ENCODE measurements at places on chromosomes 13 and 19.

- no peak for DNase-seq
Measured at GRCh38 chr13:98297745-98298144, 120.7 kb upstream of the RNF113B start.

GRCh38 chr13:97493456-97493855 lies 59.5 kb downstream of the RAP2A start:
- no peak for DNase-seq

DNA sequence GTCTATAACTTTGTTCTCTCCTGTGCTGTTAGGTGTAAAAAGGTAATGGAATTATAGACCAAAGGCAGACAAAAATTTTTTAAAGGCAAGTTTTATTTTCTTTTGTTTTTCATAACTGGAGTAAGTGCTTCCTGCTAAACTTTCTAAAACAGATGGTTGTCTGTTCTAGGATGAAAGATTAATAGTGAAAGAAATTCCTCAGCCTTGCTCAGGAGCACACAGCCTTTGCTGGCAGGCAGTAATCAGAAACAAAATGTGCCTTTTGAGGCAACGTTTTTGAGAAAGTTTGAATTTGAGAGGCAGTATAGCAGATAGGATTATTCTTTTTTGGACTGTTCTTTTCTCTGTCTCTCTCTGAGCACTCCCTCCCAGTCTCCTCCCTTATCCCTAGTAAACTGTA lies 2749.5 kb downstream of the PCDH9 start:
- no peak for DNase-seq

GRCh38 chr19:44623080-44623479 lies 9.7 kb downstream of the IGSF23 start:
- no peak for DNase-seq

DNA sequence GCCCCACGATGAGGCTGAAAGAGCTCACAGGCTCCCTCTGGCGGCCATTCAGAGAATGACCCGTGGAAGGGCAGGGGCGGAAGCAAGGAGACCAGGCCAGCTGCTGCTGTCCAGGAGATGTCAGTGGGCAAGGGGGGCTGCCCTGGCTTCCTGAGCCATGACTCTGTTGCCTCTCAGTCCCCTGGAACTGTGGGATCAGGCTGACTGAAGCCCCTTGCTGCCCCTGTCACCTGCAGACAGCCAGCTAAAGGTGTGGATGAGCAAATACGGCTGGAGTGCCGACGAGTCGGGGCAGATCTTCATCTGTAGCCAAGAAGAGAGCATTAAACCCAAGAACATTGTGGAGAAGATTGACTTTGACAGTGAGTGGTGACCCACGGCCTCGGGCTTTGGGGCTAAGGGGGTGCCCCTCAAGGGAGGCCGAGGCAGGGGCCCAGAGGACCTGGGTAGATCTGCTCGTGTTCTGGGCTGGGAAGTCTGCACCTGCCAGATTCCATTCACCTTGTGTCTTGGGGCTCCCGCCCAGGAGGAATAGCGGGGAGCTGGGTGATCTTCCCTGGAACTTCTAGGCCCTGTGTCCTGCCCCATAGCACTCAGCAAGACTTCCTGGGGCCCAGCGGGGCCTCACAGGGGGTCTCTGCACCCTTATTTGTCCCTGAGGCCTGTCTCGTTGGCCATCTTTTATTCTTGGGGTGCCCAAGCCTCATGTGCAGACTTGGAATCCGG lies 12.5 kb upstream of the ACTN4 start:
- peak; percentile 26 for DNase-seq

DNA sequence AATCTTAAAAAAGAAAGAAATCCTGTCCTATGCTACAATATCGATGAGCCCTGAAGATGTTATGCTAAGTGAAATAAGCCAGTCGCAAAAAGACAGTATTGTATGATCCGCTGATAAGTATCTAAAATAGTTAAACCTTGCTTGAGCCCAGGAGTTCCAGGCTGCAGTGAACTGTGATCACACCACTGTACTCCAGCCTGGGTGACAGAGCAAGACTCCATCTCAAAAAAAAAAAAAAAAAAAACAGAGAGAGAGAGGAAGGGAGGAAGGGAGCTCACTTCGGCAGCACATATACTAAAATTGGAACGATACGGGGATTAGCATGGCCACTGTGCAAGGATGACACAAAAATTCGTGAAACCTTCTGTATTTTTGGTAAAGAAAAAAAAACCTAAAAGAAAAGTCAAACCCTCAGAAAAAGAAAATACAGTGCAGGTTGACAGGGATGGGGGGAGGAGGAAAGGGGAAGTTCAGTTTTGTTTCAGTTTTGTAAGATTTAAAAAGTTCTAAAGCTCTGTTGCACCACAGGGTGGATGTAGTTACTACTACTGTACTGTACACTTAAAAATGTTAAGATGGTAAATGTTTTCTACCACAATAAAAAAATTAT lies 8.4 kb downstream of the CLASRP start:
- DNase-seq: no peak

- no peak for DNase-seq
Measured at GRCh38 chr13:102687520-102687919, 7.3 kb downstream of the METTL21C start.

DNA sequence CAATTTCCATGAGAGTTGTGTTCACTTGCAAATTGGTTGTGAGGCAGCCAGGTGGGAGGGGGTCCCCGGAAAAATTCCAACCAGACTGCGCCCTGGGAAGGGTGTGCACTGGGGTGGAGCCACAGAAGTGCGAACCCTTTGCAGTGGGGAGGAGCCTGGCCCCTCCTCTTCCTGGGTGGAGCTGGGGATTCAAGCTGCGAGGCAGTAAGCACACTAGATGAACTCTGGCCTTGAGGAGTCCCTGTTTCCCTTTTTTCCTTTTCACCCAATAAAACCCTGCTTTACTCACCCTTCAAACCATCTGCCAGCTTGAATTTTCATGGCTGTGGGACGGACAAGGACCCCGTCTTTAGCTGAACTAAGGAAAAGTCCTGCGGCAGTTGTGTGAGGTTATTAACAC lies 31.0 kb upstream of the MBNL2 start:
- DNase-seq: no peak

- DNase-seq: no peak
Measured at GRCh38 chr13:48775285-48775684, 121.6 kb downstream of the CYSLTR2 start.

DNA sequence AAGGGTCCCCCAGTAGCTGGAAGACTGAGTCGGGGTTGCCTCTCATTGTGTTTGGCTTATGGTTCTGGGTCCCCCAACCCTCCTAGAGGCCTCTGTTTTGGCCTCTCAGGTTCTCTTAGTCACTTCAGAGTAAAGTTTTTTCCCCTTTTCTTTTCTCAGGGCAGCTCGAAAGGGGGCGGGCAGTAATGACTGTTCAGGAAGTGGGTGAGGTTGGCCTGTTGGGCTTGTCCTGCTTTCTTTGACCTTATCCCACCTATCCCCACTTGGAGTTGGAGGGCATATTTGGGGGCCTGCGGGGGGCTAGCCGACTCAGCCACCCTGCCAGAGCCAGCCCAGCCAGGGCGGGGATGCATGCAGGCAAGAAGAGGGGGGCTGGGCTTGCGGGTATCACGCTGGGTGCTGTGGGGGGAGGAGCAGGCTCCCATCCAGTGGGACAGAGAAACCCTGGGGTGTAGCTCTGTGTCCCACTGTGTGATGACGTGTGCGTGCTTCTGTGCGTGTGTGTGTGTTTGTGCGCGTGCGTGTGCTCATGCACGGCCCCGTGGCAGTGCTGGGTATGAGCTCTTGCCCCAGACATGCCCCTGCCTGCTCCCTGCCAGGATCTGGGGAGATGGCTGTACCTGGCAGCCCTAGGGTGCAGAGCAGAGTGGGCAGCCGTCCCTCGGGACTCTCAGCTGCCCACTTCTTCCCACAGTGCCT lies 1.4 kb downstream of the CIC start:
- DNase-seq: peak; percentile 80

DNA sequence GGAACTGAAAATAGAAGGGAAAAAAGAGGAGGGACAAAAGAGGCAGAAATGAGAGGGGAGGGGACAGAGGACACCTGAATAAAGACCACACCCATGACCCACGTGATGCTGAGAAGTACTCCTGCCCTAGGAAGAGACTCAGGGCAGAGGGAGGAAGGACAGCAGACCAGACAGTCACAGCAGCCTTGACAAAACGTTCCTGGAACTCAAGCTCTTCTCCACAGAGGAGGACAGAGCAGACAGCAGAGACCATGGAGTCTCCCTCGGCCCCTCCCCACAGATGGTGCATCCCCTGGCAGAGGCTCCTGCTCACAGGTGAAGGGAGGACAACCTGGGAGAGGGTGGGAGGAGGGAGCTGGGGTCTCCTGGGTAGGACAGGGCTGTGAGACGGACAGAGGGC lies at the start of gene CEACAM5:
TSS of gene CEACAM5 (plus strand) at position 146 of the 400 bp plus-strand sequence. CDS start at position 252, 106 bp downstream.
- no peak for DNase-seq

- no peak for DNase-seq
Measured at GRCh38 chr19:29328586-29328985, 115.6 kb upstream of the UQCRFS1 start.

- DNase-seq: no peak
Measured at GRCh38 chr13:76489274-76489673, 396.9 kb downstream of the KCTD12 start.

GRCh38 chr13:56713656-56714055 lies 427.1 kb upstream of the PRR20A start:
- no peak for DNase-seq

DNA sequence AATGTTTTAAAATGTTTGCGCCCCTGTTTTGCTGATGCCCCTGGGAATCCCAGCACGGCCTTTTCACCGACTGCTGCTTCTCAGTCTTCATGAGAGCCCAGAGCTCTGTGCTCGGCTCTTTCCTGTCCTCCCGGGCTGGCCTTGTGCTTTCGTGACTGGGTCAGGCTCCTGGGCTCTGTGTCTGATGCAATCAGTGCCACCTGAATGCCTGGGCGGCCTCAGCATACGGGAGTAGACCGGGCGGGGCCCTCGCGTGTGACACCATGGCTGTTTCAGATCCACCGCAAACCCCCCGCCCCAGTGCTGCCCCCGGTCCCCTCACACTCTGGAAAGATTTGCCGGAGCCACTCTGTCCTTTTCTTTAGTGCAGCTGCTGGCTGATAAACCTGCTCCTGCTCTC lies 21.4 kb downstream of the PABPC3 start:
- DNase-seq: no peak

GRCh38 chr19:52190487-52191293 lies 838 bp downstream of the PPP2R1A start:
- DNase-seq: no peak

DNA sequence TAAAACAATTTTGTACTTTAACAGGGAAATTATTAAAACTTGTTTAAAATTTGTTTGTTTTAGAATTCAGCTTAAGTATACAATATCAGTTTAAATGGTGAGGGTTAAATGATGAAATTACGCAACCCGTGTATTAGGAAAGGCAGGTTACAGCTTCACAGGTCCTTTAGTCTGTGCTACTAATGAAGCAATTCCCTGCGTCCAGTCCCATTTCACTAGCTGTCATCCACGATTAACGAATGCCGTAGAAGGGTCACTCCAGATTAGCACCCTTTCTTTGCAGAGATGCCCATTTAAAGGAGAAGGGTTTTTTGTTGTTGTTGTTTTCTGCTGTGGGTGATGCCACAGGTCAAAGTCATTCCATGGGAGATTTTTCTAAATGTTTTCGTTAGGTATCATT lies 457.6 kb upstream of the SLC10A2 start:
- no peak for DNase-seq

DNA sequence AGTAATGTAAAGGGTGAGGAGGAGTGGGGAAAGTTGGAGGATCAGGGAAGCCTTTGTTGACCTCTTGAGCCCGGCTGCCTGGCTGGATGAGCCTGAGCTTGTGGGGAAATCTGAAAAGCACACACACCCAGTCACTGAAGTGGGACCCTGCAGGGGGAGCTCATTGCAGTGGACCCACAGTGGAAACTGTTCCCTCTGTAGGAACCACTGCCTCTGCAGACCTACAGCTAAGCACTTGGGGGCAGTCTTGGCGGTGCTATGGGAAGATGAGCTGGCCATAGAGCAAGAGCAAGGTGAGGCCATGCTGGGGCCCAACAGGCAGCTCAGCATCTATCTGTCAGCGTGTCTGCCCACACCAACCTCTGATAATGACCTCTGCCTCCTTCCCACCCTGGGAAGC lies 294.8 kb downstream of the TSHZ3 start:
- DNase-seq: no peak

- DNase-seq: no peak
Measured at GRCh38 chr13:89267734-89268133, 1596.6 kb downstream of the SLITRK5 start.

GRCh38 chr13:110338441-110339101 lies 31.5 kb downstream of the COL4A2 start:
- no peak for DNase-seq

DNA sequence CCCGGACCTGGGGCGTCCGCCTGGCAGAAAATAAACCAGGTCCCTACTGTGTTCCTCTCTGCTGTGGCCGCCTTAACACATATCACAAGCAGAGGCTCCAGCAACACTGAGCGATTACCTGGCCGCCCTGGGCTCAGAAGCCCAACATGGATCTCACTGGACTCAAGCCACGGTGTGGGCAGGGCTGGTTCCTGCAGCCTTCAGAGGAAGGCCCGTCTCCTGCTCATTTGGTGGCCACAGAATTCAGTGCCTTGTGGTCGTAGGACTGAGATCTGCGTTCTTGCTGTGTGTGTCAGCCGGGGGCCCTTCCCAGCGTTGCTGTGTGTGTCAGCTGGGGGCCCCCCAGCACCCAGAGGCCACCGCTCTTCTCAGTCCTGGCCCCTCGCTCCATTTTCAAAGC lies 30.2 kb downstream of the C2CD4C start:
- DNase-seq: no peak

DNA sequence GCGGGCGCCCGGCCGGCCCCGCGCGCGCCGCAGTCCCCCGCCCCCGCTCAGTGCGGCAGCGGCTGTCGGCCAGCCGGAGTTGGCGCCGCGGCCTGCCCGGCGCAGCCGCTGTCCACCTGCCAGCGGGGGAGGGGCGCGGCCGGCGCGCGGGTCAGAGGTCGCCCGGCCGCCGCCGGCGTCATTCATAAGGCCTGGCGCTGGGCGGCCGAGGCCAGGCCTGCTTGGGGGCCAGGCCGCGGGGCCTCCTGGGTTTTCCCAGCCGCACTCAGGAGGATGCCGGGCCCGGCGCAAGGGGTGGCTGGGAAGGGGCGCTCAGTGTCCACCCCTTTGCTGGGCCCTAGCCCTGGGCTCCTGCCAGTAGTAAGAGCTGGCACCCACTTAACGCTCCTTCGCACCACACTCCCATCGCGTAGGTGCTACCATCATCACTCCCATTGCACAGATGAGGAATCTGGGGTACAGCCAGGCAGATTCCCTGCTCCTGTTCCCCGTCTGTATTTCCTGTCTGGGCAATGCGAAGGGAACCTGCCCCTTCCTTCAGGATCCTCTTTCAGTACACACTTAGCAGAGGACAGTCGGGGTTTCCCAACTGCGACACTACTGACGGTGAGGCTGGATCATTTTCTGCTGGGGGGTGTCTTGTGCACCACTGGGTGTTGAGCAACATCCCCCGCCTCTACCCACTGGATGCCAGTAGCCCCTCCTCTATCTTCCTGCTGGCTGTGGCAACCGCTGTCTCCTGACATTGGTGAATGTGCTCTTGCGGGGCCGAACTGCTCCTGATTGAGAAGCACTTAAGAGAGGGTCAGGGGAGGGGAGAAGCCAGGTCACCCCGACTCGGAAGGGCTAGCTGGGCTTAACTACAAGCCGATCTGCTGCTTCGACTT lies 846 bp upstream of the PRKACA start:
- DNase-seq: peak; percentile 51

GRCh38 chr13:42891591-42891990 lies 100.5 kb downstream of the EPSTI1 start:
- DNase-seq: no peak

- no peak for DNase-seq
Measured at GRCh38 chr19:58328999-58329398, 2.2 kb downstream of the ZSCAN22 start.

GRCh38 chr19:2770055-2771013 lies 12.7 kb downstream of the SGTA start:
- DNase-seq: no peak

GRCh38 chr13:31517599-31517998 lies 221.7 kb upstream of the RXFP2 start:
- no peak for DNase-seq
